ENCODE measurements at places on chromosomes 5 and 9.

DNA sequence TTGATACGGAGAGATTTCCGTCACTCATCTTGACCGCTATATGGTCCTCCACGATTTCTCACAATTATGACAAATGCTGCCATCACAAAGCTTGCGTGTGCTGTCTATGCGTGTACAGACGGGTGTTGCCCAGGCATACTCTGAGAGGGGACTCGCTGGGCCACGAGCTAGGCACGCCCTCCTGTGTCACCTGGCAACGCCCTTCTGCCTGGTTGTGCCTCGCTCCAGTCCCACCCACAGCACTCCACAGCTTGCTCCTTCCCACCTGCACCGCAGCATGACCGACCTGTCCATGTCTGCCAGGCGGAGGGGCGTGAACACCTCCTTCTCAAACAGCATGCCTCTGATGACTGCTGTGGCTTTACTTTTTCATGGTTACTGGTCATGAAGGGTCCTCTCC, 55.6 kb downstream of the CAMSAP1 start:
- no peak for DNase-seq

- DNase-seq = peak; percentile 90
Measured at GRCh38 chr9:74496819-74497747, at the start of gene RORB. Gene RORB, plus strand, starts transcription at chr9:74497335. Its CDS starts 642 bp downstream, at chr9:74497977.

- DNase-seq = no peak
Measured at GRCh38 chr9:122406070-122406890, 35.5 kb downstream of the PTGS1 start.

- DNase-seq = no peak
Measured at GRCh38 chr5:88544136-88544645, 275.5 kb upstream of the TMEM161B start.
